Fibroblast of skin of back (primary cell): ENCODE measurements at places on chromosomes 5 and 9.

GRCh38 chr5:169657127-169657526 is 20.1 kb downstream of the DOCK2 start:
- DNase-seq, result no peak

GRCh38 chr5:172766287-172767108 is 4.5 kb downstream of the DUSP1 start:
- DNase-seq, result peak; percentile 76

DNA sequence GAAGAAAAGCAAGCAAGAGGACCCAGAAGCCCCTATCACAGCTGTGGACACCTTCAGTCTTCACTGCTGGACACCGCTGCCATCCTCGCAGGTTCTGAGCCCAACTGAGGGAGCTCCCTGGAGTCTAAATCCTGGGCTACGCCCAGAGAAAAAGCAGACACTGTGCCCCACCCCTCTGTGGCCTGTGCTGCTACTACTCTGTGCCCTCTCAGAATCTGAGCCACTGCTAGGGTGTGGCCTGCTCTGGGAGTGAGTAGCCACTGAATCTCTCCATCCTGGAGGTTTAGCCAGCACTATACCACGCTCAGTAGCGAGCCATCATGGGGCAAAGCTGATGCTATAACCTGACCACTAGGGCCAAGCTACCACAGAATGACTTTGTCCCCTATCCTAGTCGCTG is 338.2 kb downstream of the NPR3 start:
- peak; percentile 72 for DNase-seq

DNA sequence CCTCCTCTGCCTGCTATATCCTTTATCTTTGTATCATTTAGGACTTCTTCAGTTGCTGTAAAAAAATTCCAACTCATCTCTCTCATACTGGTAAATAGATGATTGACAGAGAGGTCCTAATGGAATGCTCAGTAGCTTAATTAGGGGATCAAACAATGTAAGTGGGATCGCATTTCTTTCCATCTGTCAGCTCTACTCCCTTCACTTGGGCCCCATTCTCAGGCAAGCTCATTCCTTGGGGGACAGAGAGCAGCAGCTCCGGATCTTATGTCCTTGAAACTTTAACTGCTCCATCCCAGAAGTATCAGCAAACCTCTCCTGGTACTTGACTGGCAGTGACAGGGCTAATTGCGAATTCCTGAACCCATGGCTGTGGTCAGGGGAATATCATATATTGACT is 146.7 kb downstream of the YTHDC2 start:
- no peak for DNase-seq

- DNase-seq, result no peak
Measured at GRCh38 chr5:150771034-150771795, 7.3 kb upstream of the SMIM3 start.

- no peak for DNase-seq
Measured at GRCh38 chr9:126862104-126862761, 1.8 kb downstream of the ZBTB34 start.

DNA sequence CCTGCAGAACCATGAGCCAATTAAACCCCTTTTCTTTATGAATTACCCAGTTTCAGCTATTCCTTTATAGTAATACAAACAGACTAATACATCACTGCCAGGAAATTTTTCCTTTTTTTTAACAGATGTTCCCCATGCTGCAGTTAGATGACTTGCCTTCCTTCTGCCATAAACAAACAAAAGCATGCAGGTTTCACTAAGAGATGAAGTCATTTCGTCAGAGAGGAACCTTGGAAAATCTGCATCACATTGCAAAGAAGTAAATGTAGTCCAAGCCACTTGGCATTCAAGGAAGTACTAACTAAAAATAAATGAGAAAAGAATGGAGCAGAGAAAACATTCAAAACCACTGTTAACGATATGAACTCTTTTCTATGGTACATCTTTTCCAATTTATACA is 194.1 kb upstream of the EFNA5 start:
- no peak for DNase-seq

GRCh38 chr5:128237546-128237945 is 154.0 kb downstream of the SLC12A2 start:
- no peak for DNase-seq

DNA sequence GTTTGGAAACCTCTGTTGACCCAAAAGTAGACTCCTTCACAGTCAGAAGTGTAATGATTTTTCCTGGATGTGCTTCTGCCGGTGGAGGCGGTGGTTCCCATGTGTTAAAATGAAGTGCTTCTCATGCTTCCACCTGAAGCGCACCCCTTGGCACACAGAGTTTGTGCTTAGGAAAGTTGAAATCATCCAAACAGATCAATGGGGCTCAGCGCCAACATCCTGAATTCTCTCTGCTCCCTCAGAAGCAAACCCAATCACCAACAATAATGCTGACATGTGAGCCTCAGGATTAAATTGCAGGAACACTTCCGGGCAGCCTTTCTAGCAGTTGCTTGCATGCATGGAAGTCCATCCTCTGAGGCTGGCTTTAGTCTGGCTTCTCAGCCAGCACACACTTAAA is 71.0 kb downstream of the MED10 start:
- no peak for DNase-seq

- no peak for DNase-seq
Measured at GRCh38 chr9:136143215-136144001, 24.7 kb upstream of the TMEM250 start.

GRCh38 chr5:76583163-76584047 is 39.8 kb downstream of the F2RL2 start:
- peak; percentile 22 for DNase-seq

GRCh38 chr5:171162596-171162995 is 146.5 kb upstream of the TLX3 start:
- peak; percentile 36 for DNase-seq

DNA sequence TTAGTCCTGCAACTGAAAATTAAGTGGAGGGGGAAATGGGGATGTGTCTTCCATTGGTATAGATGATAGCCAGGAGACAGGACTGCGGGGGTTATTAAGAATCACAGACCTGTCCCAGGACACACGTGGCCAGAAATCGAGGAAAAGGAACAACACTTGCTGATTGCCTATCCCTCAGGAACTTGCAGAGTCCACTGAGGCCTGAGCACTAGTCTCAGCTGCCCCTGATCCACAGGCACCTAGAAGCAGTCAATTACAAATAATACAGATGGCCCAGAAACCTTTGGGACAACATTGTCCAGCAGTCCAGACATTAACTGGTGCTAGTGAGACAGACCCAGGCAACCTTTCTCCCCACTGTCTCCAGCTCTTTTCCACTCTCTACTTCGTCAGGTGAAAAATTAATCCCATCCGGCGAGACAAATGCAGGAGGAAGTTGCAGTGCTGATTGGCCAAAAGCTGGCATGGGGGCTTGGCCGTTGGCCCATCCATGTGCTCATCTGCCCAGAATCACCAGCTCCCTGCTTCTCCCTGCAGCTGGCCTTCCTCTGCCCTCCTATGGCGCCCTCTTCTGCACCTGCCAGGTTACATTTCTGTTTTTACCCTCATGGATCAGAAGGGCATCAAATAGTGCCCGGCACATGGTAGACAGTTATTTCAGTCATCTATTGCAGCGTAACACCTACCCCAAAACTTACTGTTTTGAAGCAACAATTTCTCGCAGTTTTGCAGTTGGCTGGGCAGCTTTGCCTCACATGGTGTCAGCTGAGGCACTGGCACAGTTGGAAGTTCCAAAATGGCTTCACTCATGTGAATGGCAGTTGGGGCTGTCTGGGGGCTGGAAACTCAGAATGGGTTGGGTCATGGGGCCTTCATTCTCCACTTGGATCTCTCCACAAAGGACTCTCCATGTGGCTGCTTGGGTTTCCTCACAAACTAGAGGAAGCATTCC is 3.6 kb upstream of the B4GALT1 start:
- no peak for DNase-seq

DNA sequence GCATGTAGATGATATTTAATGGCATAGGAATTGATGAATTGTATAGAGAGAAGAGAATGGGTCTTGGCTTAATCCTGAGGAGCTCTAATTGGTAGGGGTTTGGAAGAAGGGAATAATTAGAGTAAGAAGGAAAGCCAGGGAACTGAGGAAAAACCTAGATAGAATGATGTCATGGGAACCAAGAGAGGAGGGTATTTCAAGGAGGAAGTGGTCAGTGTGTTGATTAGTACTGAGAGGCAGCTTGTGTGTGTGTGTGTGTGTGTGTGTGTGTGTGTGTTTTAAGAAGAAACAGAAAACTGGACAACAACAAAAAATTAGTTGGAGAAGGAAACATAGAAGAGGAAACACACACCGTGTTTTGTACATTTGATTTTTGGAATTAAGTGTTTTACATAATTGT is 42.8 kb downstream of the MAST4 start:
- DNase-seq, result no peak

GRCh38 chr5:96660971-96661854 is 963 bp upstream of the CAST start:
- DNase-seq, result peak; percentile 61

DNA sequence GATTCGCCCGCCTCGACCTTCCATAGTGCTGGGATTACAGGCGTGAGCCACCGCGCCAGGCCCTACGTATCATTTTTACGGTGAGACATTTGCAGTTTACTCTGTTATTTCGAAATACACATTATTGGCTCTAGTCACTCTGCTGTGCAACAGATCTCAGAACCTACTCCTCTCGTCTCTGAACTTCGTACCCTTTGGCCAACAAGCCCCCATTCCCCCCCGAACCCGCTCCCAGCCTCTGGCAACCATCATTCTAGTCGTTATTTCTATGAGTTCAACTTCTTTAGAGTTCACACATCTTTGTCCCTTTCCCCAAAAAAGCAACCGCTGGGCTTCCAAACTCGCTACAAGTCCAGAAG is 735 bp downstream of the PTGR1 start:
- peak; percentile 11 for DNase-seq

DNA sequence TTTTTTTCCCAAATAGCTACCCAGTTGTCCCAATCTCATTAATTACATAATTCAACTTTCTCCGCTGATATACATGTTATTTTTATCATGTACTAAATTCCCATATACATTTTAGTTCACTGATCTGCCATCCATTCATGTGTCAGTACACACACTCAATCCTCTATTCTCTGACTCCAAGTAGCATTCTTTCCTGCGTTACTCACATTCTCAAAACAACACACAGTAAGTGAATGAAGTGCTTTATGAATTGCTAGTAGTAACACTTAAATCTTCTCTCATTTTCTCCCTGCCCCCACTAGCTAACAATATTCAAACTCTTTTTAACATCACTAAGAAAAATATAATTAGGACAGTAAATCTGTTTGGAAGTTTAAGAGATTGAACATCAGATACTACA is 8.9 kb downstream of the ZNF366 start:
- peak; percentile 88 for DNase-seq

DNA sequence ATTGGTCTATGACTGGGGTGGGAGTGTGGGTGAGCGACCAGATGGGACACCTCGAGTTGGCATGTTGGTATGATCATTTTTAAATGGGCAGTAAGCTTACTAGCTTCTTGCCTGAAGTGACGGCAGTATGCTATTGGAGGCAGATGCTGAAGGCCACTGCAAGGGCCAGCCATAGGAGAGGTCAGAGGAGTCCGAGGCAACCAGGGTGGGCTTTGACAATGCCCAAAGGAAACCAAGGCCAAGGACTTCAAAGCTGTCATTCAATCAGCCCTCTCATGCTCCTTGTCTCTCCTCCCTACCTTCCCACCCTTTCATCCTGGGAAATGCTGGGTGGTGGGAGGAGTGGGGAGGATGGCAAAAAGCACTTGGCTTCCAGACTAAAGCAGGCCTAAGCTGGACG is 57.1 kb upstream of the GLRX start:
- no peak for DNase-seq

GRCh38 chr5:135055396-135055795 is 21.4 kb upstream of the PITX1 start:
- no peak for DNase-seq

DNA sequence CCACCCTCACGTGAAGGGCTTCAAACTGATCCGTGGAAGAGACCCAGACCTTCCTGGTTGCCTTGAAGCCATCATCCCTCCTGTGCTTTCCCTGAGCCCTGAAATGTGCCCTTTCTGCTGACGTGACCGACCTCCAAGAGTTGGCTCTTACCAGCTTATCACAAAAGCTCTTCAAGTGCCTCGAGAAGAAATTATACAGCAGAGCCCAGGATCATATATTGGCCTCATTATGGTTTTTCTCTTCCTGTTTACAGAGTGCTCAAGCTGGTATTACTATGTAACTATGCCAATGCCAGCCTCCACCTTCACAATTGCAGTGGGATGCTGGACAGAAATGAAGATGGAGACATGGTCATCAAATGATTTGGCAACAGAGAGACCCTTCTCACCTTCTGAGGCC is 66.0 kb downstream of the AOPEP start:
- no peak for DNase-seq

GRCh38 chr9:7608261-7608660 is 191.3 kb downstream of the DMAC1 start:
- DNase-seq, result no peak

GRCh38 chr9:135494791-135495559 is 5.5 kb upstream of the MRPS2 start:
- no peak for DNase-seq

GRCh38 chr9:71793386-71794105 is 25.2 kb upstream of the CEMIP2 start:
- peak; percentile 95 for DNase-seq

GRCh38 chr5:150613991-150614660 is 26.3 kb upstream of the SYNPO start:
- DNase-seq, result no peak

- no peak for DNase-seq
Measured at GRCh38 chr5:169801781-169802180, 164.7 kb downstream of the DOCK2 start.

DNA sequence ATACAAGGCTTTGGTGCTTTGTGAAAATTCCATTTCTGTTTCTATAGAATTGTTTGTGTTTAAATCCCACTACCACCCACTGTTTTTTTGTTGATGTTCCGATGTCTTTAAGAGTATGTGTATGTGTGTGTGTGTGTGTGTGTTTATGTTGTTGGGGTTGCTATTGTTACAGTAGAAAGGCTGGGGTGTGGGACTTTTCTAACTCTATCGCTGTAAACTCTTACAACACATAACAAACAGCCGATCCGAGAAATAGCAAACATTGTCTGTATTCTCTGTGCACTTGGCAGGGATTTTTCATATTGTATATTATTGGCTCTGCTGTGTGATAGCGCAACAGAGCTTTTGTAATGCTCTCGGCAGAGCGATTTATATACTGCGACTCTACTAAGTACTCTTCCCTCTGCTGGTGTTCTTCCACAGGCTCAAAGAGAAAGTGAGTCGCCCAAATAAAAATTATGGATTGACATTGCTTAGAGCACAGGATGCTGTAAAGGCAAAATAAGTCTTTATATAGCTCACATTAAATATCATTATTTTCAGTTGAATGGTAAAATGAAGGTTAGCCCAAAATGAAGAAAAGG is 492.2 kb upstream of the ARRDC3 start:
- no peak for DNase-seq

GRCh38 chr5:94420885-94421284 is 197.5 kb downstream of the KIAA0825 start:
- no peak for DNase-seq
